ENCODE measurements at places on chromosomes 5 and 9.

DNA sequence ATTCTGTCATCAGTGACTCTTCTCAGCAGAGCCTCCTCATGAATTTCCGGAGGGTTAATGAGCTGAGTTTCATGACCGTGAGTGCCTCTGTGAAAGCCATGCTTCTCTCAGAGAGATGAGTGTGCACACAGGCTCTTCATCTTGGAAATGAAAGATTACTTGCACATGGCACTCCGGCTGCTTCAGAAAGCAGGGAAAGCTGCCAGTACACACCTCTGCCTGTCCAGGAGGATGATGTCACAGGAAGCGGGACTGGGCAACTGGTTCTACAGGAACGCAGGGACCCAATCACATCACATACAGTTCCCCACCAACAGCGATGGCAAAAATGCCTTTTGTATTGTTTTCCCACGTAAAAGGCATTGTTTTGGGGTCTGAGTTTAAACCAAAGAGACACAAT lies 286.0 kb upstream of the DAP start:
- DNase-seq, result no peak

- DNase-seq, result no peak
Observed at GRCh38 chr5:106894964-106895363, 775.8 kb downstream of the EFNA5 start.

GRCh38 chr9:107636571-107637381 lies 147.2 kb upstream of the KLF4 start:
- no peak for DNase-seq

DNA sequence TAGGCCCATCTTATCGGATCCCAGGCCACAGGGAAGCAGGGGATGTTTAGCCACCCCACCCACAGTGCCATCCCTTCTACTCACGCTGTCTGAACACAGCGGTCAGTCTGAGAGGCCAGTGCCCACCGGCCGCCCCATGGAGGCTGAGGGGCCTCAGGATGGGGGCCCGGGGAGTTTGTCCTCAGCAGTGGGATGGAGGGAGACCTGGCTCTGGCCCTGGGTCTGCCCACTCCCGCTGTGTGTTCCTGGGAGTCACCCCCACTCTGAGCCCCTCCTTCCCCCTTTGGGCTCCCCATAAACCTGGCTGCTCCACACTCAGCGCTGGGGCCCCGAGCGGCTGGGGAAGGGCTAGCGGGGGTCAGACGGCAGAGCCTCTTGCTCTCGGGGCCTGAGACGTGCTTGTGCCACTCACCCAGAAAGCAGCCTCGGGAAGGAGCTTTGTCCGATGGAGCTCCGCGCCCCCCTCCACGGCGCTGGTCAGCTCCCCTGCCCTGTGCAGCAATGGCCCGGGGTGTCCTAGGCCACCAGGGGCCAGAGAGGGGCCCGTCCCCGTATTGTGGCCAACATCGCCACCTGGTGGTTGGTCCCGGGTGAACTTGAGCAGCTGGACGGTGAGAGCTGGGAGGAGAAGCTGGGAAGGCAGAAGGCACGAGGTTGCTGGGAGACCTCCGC lies 10.9 kb upstream of the LAMC3 start:
- DNase-seq, result no peak

GRCh38 chr9:131863306-131863896 lies 123.5 kb upstream of the RAPGEF1 start:
- DNase-seq, result no peak

GRCh38 chr9:109320331-109320741 lies 523 bp downstream of the EPB41L4B start:
- no peak for DNase-seq

GRCh38 chr5:121919046-121919445 lies 42.7 kb upstream of the SRFBP1 start:
- DNase-seq, result no peak

GRCh38 chr9:104948277-104948676 lies 20.3 kb upstream of the ABCA1 start:
- DNase-seq, result no peak

- no peak for DNase-seq
Observed at GRCh38 chr9:91117474-91117891, 244.2 kb downstream of the AUH start.

DNA sequence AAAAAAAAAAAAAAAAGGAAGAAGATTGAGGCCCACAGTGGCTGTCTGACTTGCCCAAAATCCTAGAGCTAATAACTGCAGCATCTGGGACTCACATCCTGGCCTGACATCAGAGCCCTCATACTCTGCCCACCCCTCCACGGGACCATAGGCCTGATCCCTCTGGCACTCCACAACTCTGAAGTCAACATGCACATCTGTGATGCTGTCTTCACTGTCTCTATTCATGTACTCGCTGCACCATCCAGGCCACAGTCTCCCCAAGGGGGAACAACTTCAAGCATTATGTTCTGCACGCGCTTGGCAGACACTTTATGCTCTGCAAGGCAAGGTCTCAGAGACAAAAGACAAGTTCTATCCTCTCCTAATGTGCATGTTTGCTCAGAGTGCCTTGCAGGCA lies 158.2 kb downstream of the SPOCK1 start:
- DNase-seq, result no peak

DNA sequence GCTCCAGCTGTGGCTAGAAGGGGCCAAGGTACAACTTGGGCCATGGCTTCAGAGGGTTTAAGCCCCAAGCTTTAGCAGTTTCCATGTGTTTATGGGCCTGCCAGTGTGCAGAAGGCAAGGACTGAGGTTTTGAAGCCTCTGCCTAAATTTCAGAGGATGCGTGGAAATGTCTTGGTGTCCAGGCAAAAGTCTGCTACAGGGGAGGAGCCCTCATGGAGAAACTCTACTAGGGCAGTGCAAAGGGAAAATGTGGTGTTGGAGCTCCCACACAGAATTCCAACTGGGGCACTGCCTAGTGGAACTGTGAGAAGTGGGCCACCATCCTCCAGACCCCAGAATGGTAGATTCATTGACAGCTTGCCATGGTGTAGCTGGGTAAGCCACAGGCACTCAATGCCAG lies 527.2 kb upstream of the RORB start:
- no peak for DNase-seq

- DNase-seq, result no peak
Observed at GRCh38 chr5:28156981-28157380, 1118.6 kb upstream of the CDH9 start.

DNA sequence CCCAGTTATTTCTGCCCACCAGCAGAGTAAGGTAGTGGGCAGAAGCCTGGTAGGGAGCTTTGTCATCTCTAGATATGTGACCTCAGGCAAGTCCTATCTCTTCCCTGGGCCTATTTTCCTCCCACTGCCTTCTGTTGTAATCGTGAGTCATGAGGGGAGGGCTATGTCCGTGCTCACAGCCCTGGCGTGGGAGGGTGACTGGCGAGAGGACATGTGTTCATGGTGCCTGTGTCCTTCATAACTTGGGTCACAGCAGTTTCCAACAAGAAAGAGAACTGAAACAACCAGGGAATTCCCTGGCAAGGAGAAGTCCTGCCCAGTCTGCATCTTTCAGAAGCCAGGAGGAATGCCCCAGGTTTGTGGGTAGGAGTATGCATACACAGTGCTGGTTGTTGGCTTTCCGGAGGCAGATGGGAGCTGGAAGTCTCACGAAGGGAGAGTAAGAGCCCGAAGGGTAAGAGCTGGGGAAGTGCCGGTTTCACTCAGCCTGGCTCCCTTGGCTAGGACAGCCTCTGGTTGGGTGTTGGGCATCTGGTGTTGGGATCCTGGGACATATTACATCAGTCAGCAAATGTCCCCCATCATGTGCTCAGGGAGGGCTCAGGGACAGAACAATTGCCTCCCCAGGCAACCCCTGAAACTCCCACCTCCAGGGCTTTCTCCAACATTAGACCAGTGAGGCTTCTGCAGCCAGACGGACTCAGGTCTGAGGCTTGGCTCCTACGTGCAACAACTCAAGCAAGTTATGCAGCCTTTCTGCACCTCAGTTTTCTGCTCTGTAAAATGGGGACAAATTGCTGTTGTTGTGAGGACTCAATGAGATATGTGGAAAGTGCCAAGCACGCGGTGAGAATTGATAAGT lies 4.3 kb upstream of the TIFAB start:
- DNase-seq, result peak; percentile 18

DNA sequence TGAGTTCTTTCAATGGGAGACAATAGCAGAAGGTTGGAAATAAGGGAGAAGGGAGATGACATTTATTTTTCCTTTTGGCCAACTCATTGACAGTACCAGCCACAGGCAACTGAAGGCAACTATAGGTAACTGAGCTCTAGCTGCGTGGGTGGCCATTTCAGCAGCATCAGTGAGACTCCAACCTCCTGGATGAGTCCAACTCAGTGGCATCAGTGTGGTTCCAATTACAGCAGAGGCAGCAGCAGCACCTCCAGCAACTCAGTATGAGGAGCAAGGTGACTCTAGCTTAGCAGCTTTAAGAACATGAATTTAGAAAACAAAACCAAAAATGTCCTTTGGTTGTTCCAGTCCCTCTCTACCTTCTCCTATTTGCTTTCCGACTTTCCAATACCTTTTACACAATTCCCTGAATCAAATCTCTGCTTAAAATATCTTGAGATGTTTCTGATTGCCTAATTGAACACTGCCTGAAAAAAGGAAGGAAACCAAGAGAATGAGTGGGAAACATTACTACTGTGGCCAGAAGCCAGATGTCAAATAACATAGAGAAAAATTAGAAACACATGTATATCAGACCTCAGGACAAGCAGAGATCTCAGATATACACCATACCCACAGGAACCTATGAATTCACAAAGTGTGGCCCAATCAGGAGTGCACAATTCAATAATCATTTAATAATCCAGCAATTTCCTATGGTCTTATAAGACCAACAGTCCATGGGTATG lies 166.5 kb upstream of the RORB start:
- DNase-seq, result no peak

DNA sequence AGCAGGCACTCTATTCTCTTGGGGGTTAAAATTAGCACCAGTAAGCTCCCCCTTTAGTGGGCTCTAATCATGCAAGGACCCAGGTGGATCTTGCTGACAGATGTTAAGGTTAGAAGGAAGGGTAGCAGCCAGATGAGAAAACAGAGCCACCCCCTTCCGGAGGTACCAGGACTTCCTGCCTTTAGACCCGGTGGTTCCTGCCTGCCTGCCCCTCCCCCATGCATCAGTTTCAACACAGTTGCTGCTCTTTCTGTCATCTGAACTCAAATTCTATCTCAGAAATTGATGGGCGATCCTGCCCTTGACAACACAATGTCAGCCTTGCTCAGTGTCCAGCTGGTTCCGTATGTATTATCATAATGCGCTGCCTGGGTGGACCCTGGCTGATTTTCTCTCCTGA lies 287.3 kb downstream of the EBF1 start:
- DNase-seq, result peak; percentile 14

DNA sequence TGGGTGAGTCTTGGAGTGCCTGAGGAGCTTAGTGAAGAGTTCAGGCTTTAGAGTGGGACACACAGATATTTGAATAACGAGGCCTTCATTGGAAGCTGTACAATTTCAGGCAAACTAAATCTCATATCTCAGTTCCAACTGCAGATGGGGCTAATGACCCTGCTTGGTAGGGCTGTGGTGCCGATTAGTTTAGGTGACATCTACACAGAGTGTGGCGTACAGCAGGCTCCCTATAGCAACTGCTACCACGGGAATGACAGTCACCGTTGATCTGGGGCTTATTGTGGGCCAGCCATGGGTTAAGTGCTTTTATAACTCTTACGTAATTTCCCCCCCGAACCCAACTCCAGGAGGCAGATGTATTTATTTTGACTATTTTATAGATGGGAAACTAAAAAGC lies 70.8 kb downstream of the FAT2 start:
- no peak for DNase-seq

DNA sequence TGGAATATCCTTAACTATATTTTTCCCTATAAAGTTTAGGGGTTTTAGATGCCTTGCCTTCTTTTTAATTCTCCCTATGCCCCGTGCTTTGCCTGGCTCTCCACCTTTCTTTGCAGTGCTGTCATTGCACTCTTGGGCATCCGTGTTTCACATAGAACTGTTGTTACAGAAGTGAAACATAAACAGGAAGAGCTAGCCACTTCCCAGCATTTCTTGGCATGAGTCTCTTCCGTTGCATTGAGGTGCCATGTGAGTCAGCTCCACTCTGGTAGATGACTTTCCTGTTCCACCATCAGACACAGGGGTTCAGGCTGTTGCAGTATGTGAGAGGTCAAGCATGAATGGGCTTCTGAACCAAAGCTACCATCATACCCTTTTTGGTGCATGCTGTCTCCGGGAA lies 73.4 kb downstream of the ANGPTL2 start:
- peak; percentile 41 for DNase-seq
